H9 (cell line): ENCODE measurements at places on chromosomes 12 and 14. TPM values are rescaled to one million over a fixed set of nuclear protein-coding genes. Genes with fewer than 3 reads are reported as not detected.

- DNase-seq, result no peak
Measured at GRCh38 chr12:121792607-121793439, 665 bp downstream of the RHOF start.

- DNase-seq, result no peak
Measured at GRCh38 chr14:72970058-72970630, 43.9 kb downstream of the DCAF4 start.

DNA sequence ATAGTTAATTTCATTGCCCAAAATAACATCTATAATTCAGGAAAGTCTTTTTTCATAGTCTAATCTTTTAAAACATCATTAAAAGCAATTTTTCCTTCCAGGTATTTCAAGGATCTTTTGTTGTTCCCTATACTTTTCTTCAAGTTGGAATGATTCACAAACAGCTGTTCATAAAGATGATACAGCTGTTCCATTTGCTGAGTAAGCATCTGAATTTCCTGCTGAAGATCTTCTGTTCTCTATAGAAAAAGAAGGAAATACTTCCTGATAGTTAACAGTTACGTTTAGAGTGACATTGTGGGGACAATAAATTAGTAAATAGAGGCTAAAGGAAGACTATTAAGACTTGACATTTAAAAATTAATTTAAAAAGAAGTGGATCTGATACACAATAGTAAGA, 30.3 kb upstream of the ESR2 start:
- DNase-seq, result no peak

GRCh38 chr14:56120091-56120691, 2.0 kb downstream of the PELI2 start:
- no peak for DNase-seq

DNA sequence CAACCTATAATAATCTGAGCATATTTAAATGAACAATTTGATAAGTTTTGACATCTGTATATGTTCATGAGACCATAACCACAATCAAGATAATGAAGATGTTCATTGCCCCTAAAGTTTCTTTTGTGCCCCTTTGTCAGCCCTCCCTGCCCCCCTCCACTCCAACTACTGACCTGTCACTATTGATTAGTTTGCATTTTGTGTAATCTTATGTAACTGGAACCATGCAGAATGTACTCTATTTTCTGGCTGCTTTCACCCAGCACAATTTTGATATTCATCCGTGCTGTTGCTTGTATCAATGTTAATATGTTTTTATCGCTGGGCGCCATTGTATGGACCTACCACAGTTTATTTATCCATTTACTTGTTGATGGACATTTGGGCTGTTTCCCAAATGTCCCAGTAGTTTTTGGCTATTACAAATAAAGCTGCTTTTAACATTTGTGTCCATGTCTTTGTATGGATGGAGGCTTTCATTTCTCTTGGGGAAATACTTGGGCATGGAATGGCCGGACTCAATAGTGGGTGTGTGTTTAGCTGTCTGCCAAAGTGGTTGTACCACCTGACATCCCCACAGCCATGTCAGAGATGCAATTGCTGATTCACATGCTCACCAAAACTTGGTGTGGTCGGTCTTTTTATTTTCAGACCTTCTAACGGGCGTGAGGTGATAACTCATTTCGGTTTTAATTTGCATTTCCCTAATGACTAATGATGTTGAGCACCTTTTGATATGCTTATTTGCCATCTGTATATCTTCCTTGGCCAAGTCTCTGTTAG, 38.9 kb downstream of the EML1 start:
- DNase-seq, result peak; percentile 15

RIN3 gene
- 1.5 and 1.6 TPM in 2 replicates for total RNA-seq

NEMF gene
- 54.3 and 57.4 TPM in 2 replicates for total RNA-seq

PPFIBP1 gene
- 28.7 and 29.2 TPM in 2 replicates for total RNA-seq
